AG04450 (cell line): ENCODE measurements at places on chromosomes 7 and 10. TPM values are rescaled to one million over a fixed set of nuclear protein-coding genes. Genes with fewer than 3 reads are reported as not detected.

The SH2D4B gene
- not detected in 2 replicates for polyA plus RNA-seq

GRCh38 chr7:36583318-36583717 is 141.0 kb downstream of the AOAH start:
- DNase-seq = no peak

- DNase-seq = no peak
Measured at GRCh38 chr10:12048547-12048946, 5.9 kb upstream of the UPF2 start.

DNA sequence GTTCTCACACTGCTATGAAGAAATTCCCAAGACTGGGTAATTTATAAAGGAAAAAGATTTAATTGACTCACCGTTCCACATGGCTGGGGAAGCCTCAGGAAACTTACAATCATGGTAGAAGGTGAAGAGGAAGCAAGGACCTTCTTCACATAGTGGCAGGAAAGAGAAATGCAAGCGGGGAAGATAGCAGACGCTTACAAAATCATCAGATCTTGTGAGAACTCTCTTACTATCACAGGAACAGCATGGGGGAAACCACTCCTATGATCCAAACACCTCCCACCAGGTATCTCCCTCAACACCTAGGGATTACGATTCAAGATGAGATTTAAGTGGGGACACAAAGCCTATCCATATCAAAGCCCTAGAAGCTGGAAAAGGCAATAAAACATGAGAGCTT is 130.8 kb downstream of the MDFIC start:
- no peak for DNase-seq
